ENCODE measurements at places on chromosomes 3 and 15. TPM values are rescaled to one million over a fixed set of nuclear protein-coding genes. Genes with fewer than 3 reads are reported as not detected.
A peak's percentile ranks its signal among the peaks of the same experiment; 100 is the strongest.

CFAP20DC gene
- 0.39 TPM for total RNA-seq

APEH gene
- total RNA-seq, result 61.2 TPM

DNA sequence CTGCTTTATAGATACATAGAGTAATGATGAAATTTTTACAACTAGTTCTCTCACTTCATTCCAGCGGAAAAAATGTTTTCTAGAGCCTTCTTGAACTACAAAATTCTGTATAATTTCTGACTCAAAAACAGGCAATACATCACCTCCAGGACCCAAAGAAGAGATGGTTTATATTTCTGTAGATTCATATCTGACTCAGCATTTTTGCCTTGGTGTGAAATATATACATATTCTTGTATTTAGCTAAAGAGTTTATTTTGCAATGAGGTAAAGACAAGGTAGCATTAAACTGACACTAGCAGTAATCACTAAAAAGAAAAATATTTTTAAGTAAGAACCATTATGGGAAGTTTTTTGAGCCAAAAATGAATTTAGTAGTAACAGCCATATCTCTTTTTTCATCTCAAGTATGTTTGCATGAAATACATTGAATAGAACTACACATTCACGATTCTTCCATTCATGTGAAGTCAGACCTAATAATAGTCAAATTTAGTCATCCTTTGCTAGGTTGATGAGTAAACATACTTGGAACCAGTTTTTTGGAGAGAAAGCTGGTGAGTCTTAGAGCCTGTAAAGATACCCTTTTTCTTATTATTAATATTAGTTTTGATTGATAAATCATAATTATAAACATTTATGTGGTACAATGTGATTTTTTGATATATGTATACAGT lies 31.6 kb downstream of the COL8A1 start:
- H3K27me3 ChIP-seq, result peaks cover 19% of the 10 kb centered on the region
- no peak overlapping the region for H3K27ac ChIP-seq
- no peaks in the 10 kb centered on the region for H3K36me3 ChIP-seq

- DNase-seq, result no peak
- H3K4me3 ChIP-seq, result no peak overlapping the region
- no peak overlapping the region for H3K27ac ChIP-seq
Measured at GRCh38 chr3:145055375-145056076, 1083.9 kb downstream of the DIPK2A start.

- peaks cover 7% of the 10 kb centered on the region for H3K36me3 ChIP-seq
- H3K27ac ChIP-seq, result no peak overlapping the region
- no peaks in the 10 kb centered on the region for H3K27me3 ChIP-seq
- no peak for DNase-seq
- peaks cover 11% of the 10 kb centered on the region for H3K4me1 ChIP-seq
- peak overlapping the region; percentile 58 for H3K4me3 ChIP-seq
Measured at GRCh38 chr15:50641318-50641717, 45.3 kb downstream of the TRPM7 start.

- no peak overlapping the region for H3K27ac ChIP-seq
- H3K4me3 ChIP-seq, result no peak overlapping the region
- H3K4me1 ChIP-seq, result no peaks in the 10 kb centered on the region
- H3K27me3 ChIP-seq, result no peaks in the 10 kb centered on the region
Measured at GRCh38 chr3:7249493-7250076, 388.7 kb downstream of the GRM7 start.

FETUB gene
- total RNA-seq, result not detected

DNA sequence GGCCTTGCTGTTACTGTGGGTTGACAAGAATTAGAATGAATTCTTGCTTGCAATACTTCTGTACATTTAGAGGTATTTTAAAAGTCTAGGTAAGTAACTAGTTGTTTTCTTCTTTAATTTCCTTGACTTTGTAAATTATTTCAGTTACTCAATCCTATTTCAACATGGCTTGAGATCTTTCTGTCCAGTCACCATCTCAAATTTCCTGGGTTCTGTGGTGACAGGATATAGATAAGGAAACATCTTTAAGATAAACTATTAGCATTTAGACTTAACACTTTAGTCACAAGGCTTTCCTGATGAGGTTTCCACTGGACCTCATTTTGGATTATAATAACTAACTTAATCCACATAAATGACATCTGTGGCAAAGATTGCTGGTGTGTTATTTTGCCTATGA lies 195.9 kb upstream of the DPH6 start:
- H3K36me3 ChIP-seq, result no peaks in the 10 kb centered on the region
- no peaks in the 10 kb centered on the region for H3K4me1 ChIP-seq
- H3K27ac ChIP-seq, result no peak overlapping the region
- H3K27me3 ChIP-seq, result peaks cover 24% of the 10 kb centered on the region

- H3K36me3 ChIP-seq, result peaks cover 5% of the 10 kb centered on the region
- H3K4me3 ChIP-seq, result no peak overlapping the region
- no peaks in the 10 kb centered on the region for H3K4me1 ChIP-seq
- peaks cover 49% of the 10 kb centered on the region for H3K27me3 ChIP-seq
- H3K27ac ChIP-seq, result no peak overlapping the region
- DNase-seq, result no peak
Measured at GRCh38 chr3:100506355-100506754, 13.9 kb downstream of the TMEM45A start.

GRCh38 chr3:9781551-9781950 lies 10.7 kb downstream of the TADA3 start:
- H3K36me3 ChIP-seq, result peaks cover 7% of the 10 kb centered on the region
- peaks cover 33% of the 10 kb centered on the region for H3K4me1 ChIP-seq
- H3K4me3 ChIP-seq, result no peak overlapping the region
- peak overlapping the region; percentile 88 for H3K27ac ChIP-seq
- DNase-seq, result no peak
- no peaks in the 10 kb centered on the region for H3K27me3 ChIP-seq

- no peak for DNase-seq
- H3K36me3 ChIP-seq, result peaks cover 3% of the 10 kb centered on the region
- H3K27ac ChIP-seq, result peak overlapping the region; percentile 9
- H3K4me3 ChIP-seq, result no peak overlapping the region
- peaks cover 37% of the 10 kb centered on the region for H3K4me1 ChIP-seq
Measured at GRCh38 chr3:122268257-122269024, 56.6 kb upstream of the CSTA start.

NLGN1 gene
- total RNA-seq, result not detected

RTP1 gene
- total RNA-seq, result not detected

- H3K4me1 ChIP-seq, result peaks cover 10% of the 10 kb centered on the region
- no peak overlapping the region for H3K27ac ChIP-seq
- no peak for DNase-seq
- H3K36me3 ChIP-seq, result no peaks in the 10 kb centered on the region
Measured at GRCh38 chr15:31427411-31427810, 100.8 kb downstream of the KLF13 start.

LMAN1L gene
- 0.91 TPM for total RNA-seq

- no peaks in the 10 kb centered on the region for H3K36me3 ChIP-seq
- no peaks in the 10 kb centered on the region for H3K27me3 ChIP-seq
- no peak overlapping the region for H3K4me3 ChIP-seq
- H3K4me1 ChIP-seq, result no peaks in the 10 kb centered on the region
- no peak overlapping the region for H3K27ac ChIP-seq
Measured at GRCh38 chr3:39896184-39896583, 86.8 kb downstream of the MYRIP start.

- no peak overlapping the region for H3K4me3 ChIP-seq
- no peaks in the 10 kb centered on the region for H3K36me3 ChIP-seq
- H3K27ac ChIP-seq, result no peak overlapping the region
- DNase-seq, result no peak
- no peaks in the 10 kb centered on the region for H3K4me1 ChIP-seq
- no peaks in the 10 kb centered on the region for H3K27me3 ChIP-seq
Measured at GRCh38 chr3:60427109-60427508, 824.1 kb downstream of the FHIT start.

CSTA gene
- 2.2 TPM for total RNA-seq

- no peaks in the 10 kb centered on the region for H3K27me3 ChIP-seq
- DNase-seq, result no peak
- H3K27ac ChIP-seq, result no peak overlapping the region
- H3K36me3 ChIP-seq, result peaks cover 7% of the 10 kb centered on the region
- H3K4me3 ChIP-seq, result no peak overlapping the region
- no peaks in the 10 kb centered on the region for H3K4me1 ChIP-seq
Measured at GRCh38 chr3:142086581-142087090, 62.7 kb downstream of the TFDP2 start.

Data from T-helper 17 cell (primary cell).